ENCODE measurements at places on chromosomes 1 and 21.

DNA sequence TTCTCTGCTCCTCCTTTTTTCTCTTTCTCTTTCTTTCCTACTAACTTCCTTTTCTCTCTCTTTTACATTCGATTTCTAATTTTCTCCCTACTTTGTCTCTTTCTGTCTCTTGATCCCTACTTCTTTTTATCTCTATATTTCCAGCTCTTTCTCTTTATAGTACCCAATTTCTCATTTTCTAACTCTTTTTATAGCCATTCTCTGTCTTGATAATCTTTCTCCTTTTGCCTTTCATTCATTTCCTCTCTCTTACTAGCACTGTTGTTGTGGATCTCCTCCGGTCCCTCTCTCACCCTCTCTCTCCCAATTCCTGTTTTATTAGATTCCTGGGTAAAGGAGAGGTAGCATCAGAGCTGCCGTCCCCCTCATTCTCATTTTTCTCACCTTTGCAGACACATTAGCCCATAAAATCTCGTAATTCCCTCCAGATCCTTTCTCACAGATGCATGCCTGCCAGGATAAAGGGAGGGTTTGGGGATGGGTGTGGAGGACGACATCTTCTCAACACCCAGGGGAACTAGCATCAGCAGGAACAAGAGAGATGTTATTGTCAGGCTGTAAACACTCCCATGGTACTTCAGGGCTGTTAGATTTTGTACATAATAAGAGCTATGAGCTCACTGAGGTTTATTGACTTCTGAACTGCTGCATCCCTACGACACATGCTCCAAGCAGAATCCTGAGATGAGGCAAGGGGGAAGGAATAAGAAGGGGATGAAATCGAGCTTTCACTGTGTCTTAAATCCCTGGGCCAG lies 159.0 kb upstream of the GALNT2 start:
- no peak for DNase-seq

- DNase-seq, result no peak
These were observed 26.8 kb downstream of the CCN1 start for GRCh38 chr1:85607126-85607920.

DNA sequence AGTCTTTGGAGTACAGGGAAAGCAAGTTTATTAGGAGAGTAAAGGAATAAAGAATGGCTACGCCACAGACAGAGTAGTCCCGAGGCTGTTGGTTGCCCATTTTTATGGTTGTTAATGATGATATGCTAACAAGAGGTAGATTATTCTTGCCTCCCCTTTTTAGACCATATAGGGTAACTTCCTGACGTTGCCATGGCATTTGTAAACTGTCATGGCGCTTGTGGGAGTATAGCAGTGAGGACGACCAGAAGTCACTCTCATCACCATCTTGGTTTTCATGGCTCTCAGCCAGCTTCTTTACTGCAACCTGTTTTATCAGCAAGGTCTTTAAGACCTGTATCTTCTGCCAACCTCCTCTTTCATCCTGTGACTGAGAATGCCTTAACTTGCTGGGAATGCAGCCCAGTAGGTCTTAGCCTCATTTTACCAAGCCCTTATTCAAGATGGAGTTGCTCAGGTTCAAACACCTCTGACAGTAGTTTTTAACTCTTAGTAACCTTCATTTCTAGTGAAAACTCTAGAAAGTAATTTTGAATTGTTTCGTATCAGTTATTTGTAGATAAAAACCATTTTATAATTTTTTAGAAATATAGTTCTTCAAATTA lies 26.2 kb downstream of the TCP10L start:
- no peak for DNase-seq

- peak; percentile 47 for DNase-seq
These were observed 20.5 kb upstream of the SMYD3 start for GRCh38 chr1:246527402-246528088.

- DNase-seq, result no peak
These were observed 22.6 kb downstream of the FMO5 start for GRCh38 chr1:147202576-147202975.

DNA sequence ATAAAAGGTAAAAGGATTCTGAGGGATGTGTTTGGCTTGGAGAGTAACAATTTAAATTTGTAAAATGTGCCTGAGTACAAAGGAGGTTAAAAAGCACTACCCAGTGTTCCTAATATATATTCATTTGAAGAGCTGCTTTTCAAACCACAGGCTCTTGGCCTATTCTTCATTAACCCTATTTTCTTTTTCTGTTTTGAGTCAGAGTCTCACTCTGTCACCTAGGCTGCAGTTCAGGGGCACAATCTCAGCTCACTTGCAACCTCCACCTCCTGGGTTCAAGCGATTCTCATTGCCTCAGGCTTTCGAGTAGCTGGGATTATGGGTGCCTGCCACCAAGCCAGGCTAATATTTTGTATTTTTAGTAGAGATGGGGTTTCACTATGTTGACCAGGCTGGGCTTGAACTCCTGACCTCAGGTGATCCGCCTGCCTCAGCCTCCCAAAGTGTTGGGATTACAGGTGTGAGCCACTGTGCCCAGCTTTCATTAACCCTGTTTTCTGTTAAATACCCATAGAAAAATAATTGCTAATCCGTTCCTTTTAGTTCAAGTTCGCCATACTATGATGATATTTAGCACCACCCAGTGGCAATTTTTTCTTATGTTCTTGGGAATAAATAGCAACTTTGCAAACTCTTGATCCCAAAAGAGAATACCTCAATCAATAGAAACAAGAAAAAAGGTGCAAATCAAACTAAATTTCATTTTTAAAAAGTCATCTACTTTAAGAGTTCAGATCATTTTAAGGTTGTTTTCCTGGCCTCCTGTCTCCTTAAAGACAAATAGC lies 30.5 kb downstream of the ZBTB8OS start:
- no peak for DNase-seq

DNA sequence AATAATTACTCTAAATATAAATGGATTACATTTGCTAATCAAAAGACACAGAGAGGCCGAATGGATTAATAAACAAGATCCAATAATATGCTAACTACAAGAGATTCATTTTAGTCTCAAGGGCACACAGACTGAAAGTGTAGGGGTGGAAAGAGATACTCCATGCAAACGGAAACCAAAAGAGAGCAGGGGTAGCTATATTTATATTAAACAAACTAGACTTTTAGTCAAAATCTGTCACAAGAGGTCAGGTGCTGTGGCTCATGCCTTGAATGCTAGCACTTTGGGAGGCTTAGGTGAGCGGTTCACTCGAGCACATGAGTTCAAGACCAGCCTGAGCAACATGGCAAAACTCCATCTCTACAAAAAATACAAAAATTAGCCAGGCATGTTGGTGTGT lies 33.6 kb upstream of the DISP1 start:
- DNase-seq, result no peak

DNA sequence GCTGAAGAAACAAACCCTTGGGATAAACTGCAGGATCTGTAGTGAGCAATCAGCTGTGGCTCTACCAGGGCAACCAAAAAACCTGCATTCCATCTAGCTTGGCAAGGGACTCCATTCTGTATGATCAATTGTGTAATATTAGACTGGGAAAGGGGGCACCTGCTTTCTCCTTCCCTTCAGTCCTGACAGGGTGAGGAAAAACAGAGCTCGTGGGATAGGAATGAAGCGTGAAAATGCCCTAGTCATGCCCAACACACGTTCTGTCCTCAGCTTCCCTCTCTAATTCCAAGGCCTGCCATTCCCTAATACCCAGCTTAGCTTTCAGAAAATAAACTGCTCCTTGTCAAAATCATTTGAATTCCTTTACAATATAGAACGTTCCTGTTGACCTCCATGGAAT lies 442.3 kb downstream of the PLPP3 start:
- no peak for DNase-seq

DNA sequence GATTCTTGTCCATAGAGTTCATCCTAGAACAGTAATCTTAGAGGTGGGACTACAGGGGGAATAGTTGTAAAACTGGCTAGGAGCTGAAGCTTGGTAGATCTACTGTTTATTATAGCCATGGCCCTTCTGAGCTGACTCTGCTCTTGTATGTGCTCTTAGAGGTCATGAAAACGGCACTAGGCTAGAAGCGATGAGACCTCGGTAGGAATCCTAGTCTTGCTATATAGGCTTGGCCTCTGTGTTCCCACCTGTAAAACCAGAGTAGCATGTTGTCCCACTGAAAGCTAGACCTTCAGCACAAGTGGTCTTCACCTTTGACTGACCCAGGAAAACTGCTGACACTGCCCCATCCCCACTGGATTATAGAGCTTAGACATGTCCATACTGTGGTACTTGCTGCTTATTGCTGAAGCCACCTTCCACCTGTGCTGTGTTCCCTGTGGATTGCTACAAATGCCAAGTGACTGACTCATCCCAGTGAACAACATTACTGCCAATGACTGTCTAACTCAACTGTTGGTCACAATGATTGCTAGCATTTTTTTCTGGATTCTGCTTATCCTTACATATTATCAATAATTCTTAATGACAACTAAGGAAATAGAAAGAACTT lies 23.0 kb upstream of the PIGC start:
- DNase-seq, result no peak
